ENCODE measurements at places on chromosomes 6 and 20.

GRCh38 chr6:27743787-27744186 is 168.4 kb downstream of the OR2B2 start:
- no peak for DNase-seq

- DNase-seq, result no peak
These were observed 4.0 kb upstream of the RBCK1 start for GRCh38 chr20:404088-404487.

GRCh38 chr6:87333591-87334181 is 4.6 kb upstream of the GJB7 start:
- no peak for DNase-seq

- no peak for DNase-seq
These were observed 491.0 kb downstream of the NKAIN2 start for GRCh38 chr6:124294574-124295200.

DNA sequence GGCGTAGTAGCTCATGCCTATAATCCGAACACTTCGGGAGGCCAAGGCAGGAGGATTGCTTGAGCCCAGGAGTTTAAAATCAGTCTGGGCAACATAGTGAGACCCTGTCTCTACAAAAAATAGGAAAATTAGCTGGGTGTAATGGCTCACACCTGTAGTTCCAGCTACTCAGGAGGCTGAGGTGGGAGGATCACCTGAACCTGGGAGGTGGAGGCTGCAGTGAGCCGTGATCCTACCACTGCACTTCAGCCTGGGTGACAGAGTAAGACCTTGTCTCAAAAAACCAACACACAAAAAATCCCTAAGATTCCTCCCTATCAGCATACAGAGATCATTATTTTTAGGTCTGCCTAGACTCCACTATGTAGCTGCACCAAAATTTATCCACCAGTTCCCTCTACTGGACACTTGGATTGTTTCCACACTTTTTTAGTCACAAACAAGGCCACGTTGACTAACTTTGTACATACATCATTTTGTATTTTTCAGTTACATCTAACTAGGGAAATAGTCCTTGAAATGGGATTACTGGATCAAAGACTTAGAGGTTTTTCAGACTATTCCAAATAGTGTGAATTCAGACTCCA is 3.6 kb upstream of the PHF1 start:
- DNase-seq, result no peak

DNA sequence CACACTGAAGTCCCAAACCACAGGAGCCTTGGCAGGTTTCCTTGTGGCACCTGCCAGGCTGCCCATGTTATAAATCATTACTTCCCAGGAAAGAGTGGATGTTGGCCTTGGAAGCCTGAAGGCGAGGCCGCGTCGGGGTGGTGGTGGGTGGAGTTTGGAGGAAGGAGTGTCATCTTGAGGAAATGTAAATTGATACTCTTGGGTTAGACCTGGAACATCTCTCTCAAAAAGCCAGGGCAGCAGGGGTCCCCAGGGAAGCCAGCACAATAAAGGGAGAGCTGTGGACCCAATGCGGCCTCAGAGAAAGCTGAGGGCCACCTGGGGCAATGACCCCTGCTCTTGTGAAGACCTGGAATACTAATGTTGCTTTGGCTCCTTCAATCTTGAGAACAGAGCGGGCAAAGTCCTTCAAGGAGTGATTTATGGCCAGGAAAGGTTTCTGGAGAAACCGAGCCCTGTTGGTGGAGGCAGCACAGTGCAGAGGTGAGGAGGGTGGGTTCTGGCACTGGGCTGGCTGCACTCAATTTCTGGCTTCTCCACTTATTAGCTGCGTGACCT is 26.3 kb upstream of the TRAF3IP2 start:
- DNase-seq, result no peak

GRCh38 chr6:37566111-37566949 is 66.6 kb upstream of the CCDC167 start:
- DNase-seq, result peak; percentile 35

GRCh38 chr20:61918548-61918947 is 147.1 kb downstream of the TAF4 start:
- no peak for DNase-seq

DNA sequence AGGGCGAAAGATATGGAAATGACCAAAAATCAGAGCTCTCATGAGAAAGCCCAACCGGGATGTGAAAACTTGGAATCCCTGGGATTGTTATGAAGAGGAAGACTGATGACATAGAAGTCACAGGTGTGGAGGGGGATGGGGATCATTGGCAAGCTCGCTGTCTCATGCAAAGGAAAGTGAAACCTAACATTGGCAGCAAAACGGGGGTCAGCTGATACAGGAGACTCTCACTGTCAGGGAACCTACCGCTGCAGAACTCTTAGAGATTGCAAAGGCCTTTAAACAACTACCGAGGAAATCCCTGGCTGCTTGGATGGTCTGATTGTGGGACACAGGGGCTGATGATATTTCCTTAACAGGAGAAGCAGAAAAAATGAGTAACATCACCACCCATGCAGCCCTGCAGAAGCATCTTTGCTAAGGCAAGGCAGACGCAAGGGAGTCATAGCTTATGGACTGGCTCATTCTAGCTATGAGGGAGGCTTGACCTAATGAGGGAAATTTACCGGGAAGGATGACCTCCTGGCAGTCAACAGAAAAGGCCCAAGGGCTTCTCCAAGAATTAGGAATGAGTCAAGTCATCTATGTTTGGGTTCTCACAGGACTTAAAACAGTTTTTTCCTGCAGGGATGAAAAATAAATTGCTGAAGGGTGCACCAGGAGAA is 7.0 kb downstream of the MUC21 start:
- DNase-seq, result no peak

GRCh38 chr6:149153100-149153499 is 164.4 kb upstream of the TAB2 start:
- no peak for DNase-seq

DNA sequence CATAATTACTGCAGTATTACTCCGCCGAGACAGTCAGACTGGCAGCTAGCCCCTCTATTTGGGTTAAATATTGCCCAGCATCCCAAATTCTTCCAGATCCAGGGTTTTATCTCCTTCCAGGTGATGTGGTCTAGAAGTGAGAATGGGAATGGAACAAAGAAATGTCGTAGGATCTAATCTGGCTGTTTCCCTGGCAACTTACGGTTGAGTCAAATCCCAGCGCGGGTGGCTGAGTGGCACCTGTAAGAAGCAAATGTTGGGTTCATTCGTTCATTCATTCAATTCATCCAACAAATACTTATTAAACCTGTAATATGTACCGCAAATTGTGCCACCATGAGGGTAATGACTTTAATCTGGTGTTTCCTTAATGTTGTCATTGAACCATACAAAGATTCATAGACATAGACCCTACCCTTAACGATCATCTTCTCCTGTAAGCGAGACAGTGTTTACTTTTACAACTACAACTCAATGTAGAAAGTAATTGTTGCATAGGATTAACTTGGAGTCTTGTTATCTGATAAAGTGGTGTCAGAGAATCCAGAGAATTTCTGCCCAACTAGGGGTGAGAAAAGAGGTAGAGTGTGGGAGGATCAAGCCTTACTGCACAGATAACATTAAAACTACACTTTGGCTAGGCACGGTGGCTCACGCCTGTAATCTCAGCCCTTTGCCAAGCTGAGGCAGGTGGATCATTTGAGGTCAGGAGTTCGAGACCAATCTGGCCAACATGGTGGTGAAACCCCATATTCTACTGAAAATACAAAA is 91.3 kb upstream of the ADGRF1 start:
- no peak for DNase-seq

- no peak for DNase-seq
These were observed 189.9 kb downstream of the EYA4 start for GRCh38 chr6:133431031-133431430.

DNA sequence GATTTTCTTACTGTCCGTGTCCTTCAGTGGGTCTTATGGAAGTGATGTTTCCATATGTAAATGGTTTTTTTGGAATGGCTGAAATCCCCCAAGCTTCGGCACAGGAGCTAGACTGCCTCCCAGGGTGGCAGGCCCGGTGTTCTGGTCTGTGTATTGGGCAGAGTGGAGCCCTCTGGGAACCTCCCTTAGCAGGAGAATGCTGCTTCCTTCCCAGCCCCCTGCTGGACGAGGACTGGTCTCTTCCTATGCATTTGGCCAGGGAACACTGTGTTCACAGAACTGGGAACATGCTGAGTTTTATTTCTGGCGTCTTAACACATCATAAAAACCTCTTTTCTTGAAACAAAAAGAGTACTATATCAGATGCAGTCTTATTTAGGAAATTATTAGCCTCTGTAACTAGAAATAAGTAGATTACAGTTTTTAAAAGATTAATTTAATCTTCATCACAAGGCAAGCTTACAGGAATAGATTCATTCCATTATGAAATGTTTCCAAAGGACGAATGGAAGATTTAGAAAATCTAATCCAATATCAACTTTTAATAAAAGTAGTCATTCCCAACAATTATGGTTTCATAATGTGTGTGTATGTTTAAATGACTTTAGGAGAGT is 56.6 kb downstream of the SYTL3 start:
- DNase-seq, result no peak

- DNase-seq, result no peak
These were observed 623 bp upstream of the MRPS26 start for GRCh38 chr20:3045042-3045815.

GRCh38 chr6:41571021-41571780 is 25.0 kb downstream of the FOXP4 start:
- no peak for DNase-seq

DNA sequence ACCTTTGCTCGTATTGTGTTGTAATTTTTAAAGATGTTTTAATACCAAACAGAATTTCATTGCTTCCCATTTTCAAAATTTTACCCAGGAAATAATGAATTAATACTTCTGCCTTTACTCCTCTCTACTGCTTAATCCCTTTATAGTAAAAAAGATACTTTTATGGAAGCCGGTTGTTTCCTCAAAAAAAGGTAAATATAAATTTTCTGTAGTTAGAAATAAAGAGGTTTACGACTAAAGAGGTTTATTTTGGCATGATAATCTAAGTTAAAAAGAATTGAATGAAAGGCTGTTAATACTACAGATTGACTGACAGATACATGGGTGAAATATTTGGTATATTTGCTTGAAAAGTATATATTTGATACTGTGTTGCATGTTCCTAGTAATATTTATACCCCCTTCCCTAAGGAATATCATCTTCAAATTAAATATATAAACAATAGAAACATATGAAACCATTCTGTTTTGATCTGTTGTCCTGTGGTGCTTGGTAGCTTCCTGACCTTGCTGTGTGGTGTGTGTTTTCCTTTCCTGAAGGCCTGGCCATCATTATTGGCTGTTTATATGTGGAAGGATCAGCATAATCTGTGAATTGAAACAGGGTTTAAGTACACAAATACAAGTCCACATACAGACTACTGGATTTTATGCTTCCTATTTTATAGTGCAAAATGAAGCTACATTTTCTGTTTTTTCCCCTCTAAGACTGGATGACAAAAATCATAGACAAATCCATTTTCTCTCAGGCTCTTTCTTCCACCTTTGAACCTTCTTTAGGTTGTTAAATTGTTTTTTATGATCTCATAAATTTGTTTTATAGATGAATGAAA is 2.3 kb downstream of the LIN28B start:
- no peak for DNase-seq

DNA sequence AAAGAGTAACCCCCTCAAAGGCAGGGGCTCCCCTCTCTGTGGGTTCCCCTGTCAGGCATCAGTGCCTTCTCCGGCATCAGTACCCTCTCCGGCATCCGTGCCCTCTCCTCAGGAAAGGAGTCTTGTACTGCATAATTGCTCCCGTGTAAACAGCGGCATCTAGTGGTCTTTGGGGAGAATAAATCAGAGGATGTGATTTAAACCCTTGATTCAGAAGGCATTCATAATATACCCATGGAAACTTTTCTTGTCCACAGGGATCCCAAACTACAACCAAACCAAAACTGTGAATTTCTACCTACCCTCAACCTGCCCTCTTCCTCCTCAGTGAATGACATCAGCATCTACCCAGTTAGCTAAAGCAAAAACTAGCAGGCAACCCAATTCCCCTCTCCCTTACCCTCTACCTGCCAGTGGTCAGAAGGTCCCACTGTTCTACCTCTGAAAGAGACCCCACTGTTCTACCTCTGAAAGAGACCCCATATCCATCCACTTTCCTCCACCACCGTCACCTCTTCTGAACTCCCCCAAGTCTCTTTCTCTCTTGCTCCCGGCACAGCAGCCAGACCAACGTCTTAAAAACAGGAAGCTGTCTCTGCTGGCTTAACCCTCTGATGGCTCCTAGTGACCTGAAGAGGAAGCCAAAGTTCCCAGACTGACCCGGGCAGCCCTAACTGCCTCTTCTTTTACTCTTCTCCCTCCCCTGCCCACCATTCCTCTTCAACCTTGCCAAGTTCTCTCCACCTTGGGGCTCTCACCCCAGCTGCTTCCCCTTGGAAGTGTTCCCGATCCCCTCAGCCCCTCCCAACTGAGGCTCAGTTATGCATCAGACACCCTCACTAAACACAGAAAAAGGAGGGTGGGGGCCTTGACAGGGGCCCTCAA is 27.2 kb downstream of the UBE2V1 start:
- DNase-seq, result no peak

GRCh38 chr6:101088594-101088993 is 207.5 kb upstream of the ASCC3 start:
- no peak for DNase-seq

GRCh38 chr6:89346433-89346832 is 6.1 kb downstream of the UBE2J1 start:
- no peak for DNase-seq

- no peak for DNase-seq
These were observed 621 bp downstream of the GPR63 start for GRCh38 chr6:96836631-96837080.

- DNase-seq, result no peak
These were observed 57.0 kb upstream of the CD93 start for GRCh38 chr20:23143098-23143497.

DNA sequence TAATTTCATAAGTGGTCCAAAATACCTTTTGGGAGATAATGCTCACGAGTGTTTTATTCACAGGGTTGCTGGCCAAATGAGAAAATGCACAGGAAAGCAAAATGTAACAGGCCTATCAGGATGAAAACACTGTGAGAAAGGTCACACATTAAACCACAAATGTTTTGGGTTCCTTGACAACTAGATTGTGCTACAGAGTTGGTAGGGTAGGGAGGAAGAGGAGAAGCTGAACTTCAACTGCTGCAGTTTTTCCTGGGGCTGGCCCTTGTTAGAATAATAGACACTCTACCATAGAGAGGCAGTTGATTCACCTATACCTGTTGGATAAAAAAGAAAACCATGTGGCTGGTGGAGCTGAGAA is 28.1 kb upstream of the PAQR8 start:
- DNase-seq, result no peak

DNA sequence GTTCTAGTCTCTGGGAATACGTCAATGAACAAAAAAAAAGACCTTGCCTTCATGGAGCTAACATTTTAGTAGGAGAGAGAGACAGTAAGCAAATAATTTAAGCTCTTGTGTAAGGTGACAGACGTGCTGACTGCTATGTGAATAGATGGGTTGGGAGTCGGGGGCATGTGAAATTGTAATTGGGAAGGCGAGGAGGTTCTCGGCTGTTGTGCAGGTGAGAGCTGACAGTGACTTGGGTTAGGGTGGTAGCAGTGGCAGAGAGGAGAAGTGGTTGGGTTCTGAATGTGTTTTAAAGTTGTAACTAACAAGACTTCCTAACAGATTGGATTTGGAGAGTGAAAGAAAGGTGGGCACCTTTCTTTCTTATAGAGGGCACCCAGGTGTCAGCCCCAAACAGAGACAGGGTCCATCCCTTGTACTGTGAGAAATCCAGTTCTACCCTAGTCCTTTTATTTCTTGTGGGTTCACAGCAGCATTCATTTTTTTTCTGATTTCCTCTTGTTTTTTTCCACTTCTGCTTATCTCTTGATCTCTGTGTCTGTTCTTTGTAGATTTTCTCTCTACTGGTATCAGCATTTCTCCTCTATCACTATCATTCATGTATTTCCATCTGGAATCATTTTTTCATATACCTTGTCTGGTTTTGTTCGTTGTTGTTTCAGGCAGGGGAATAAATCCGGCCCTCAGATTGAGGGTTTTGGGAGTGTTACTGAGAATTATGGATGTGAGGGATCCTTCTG is 15.4 kb upstream of the MYLK2 start:
- DNase-seq, result no peak

Measured in activated naive CD8-positive, alpha-beta T cell treated with anti-CD3 and anti-CD28 coated beads, Interleukin-2, amount 50 U/mL, for 16 hours (primary cell).